ENCODE measurements at places on chromosomes 3 and 15. TPM values are rescaled to one million over a fixed set of nuclear protein-coding genes. Genes with fewer than 3 reads are reported as not detected.

ABTB1 gene
- 187 TPM for total RNA-seq

MAP6D1 gene
- total RNA-seq, result 1.0 TPM

RFT1 gene
- 24.1 TPM for total RNA-seq

HYAL1 gene
- 0.39 TPM for total RNA-seq

ANKRD34C gene
- not detected for total RNA-seq

PIERCE2 gene
- not detected for total RNA-seq

GOLGA8J gene
- total RNA-seq, result 0.36 TPM

ADGRG7 gene
- not detected for total RNA-seq

GLT8D1 gene
- 41.0 TPM for total RNA-seq

GRCh38 chr15:56804938-56805337, 71.6 kb upstream of the ZNF280D start:
- no peak overlapping the region for H3K4me3 ChIP-seq
- no peaks in the 10 kb centered on the region for H3K4me1 ChIP-seq
- no peak for DNase-seq
- H3K27ac ChIP-seq, result no peak overlapping the region

- H3K4me3 ChIP-seq, result peak overlapping the region; percentile 100
- peaks cover 41% of the 10 kb centered on the region for H3K4me1 ChIP-seq
- peaks cover 55% of the 10 kb centered on the region for H3K36me3 ChIP-seq
- no peak for DNase-seq
- peak overlapping the region; percentile 100 for H3K27ac ChIP-seq
- H3K27me3 ChIP-seq, result no peaks in the 10 kb centered on the region
Measured at GRCh38 chr15:44713006-44713966, 2.0 kb downstream of the B2M start.

DNA sequence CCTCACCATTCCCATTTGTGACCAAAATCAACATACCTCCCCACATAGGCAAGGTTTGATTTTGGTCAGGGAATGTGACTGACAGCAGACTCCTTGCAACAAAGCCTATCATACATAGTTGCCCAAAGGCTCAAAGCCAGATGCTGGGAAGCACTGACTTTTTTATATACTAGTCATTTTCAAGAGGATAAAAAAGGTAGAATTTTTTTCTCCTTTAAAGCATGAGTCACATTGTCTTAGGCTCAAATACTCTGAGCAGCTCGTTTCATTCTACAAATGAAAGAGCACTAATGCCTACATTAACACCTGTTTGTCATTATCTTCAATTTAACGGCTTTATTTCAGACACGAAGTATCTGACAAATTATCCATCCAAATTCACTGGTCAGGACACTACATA, 36.2 kb downstream of the ICE2 start:
- peaks cover 4% of the 10 kb centered on the region for H3K4me1 ChIP-seq
- no peaks in the 10 kb centered on the region for H3K27me3 ChIP-seq
- H3K36me3 ChIP-seq, result peaks cover 2% of the 10 kb centered on the region
- H3K27ac ChIP-seq, result no peak overlapping the region

GRCh38 chr3:33716227-33716626, 1.8 kb downstream of the CLASP2 start:
- DNase-seq, result no peak
- peaks cover 6% of the 10 kb centered on the region for H3K4me1 ChIP-seq
- no peaks in the 10 kb centered on the region for H3K27me3 ChIP-seq
- H3K27ac ChIP-seq, result no peak overlapping the region
- H3K4me3 ChIP-seq, result no peak overlapping the region

GRCh38 chr3:99708207-99708745, 69.9 kb downstream of the COL8A1 start:
- peaks cover 2% of the 10 kb centered on the region for H3K4me1 ChIP-seq
- DNase-seq, result no peak
- no peaks in the 10 kb centered on the region for H3K36me3 ChIP-seq

DNA sequence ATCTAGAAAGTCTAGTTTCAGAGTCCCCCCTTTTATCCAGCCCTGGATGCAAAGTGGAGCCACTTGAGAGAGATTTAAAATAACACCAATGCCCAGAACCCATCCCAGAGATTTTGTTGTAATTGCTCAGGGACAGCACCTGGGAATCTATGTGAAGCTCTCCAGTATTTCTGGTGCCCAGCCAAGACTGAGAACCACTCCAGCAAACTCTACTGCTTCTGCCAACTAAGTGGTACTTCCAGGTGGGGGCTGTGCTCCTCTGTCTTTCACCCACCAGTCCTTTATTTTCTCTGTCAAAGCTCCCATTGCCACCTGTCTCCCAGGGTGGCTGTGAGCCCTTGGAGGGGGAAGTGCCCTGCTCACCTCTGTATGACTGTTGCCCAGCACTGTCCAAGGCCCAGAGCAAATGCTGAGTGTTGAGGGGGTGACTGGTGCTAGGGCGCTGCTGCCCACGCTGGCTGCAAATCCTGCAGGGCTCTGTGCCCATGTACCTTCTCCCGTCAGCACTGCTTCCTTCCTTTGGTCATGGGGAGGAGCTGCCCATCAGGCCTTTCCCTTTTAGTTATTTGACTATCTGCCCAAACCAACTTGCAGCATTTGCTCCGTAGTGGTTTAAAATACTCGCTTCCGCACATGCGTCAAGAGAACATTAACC, 9.4 kb downstream of the CLSTN2 start:
- no peak for DNase-seq
- H3K4me1 ChIP-seq, result no peaks in the 10 kb centered on the region
- H3K27me3 ChIP-seq, result peaks cover 11% of the 10 kb centered on the region
- H3K4me3 ChIP-seq, result no peak overlapping the region
- no peak overlapping the region for H3K27ac ChIP-seq

DNA sequence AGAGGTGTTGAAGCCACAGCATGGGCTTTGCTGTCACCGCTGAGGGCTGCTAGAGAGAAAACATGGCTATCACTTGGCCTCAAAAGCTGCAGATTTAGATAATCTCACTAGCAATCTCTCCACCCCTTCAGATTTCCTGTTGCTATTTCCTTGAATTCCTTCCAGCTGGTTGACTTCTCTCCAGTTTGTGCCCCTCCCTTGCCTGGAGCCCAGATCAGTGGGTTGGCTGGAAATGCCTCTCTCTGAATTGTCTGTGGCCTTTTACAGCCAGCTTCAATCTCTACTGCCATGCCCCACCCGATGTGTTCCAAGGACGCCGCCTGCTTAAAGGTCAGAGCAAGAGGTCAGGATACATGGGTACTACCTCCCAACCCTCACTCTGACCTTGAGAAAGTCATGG, 294.1 kb downstream of the NTRK3 start:
- H3K27me3 ChIP-seq, result peaks cover 12% of the 10 kb centered on the region
- H3K27ac ChIP-seq, result no peak overlapping the region
- H3K4me1 ChIP-seq, result peaks cover 2% of the 10 kb centered on the region
- no peak overlapping the region for H3K4me3 ChIP-seq
- no peak for DNase-seq

GRCh38 chr3:141204343-141204742, 27.3 kb upstream of the PXYLP1 start:
- H3K4me3 ChIP-seq, result no peak overlapping the region
- no peaks in the 10 kb centered on the region for H3K36me3 ChIP-seq
- peaks cover 7% of the 10 kb centered on the region for H3K27me3 ChIP-seq
- no peaks in the 10 kb centered on the region for H3K4me1 ChIP-seq
- DNase-seq, result no peak

DNA sequence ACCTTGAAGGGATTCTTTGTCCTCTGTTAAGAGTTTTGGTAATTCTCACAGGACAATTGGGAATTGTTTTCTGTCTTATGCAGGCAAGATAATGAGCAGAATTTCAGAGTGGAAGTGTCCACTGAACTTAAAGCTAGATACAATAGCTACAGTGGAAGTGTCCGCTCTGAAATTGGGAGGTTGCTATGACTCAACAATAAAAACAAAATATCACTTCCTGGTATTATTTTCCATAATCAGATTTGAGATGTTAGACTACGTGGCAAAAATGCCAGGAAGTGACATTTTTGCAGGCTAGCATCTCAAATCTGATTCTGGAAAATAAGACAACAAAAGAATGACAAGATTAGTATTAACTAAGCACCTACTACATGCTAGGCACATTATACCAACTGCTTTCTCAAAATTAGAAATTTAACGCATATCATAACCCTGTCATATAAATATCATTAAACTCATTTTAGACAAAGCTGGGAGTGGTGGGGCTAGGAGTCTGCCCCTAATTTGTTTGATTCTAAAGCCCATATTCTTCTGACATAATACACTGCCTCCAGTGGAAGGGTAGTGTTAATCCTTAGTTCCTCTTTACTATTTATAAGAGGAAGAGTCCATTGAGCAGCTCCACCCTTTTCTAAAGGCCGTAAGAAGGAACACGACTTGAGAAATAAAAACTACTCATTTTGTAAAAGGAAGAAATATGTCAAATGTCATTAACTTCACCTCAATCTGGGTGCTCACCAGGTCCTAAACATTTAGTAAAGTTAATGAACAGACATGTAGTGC, 266.9 kb upstream of the STT3B start:
- no peak overlapping the region for H3K4me3 ChIP-seq
- peaks cover 11% of the 10 kb centered on the region for H3K4me1 ChIP-seq
- no peaks in the 10 kb centered on the region for H3K27me3 ChIP-seq
- no peaks in the 10 kb centered on the region for H3K36me3 ChIP-seq
- DNase-seq, result no peak

- no peak for DNase-seq
- H3K27ac ChIP-seq, result no peak overlapping the region
- H3K36me3 ChIP-seq, result no peaks in the 10 kb centered on the region
- H3K4me1 ChIP-seq, result no peaks in the 10 kb centered on the region
- no peak overlapping the region for H3K4me3 ChIP-seq
Measured at GRCh38 chr15:61661791-61662190, 398.5 kb downstream of the VPS13C start.

- H3K27me3 ChIP-seq, result no peaks in the 10 kb centered on the region
- no peaks in the 10 kb centered on the region for H3K4me1 ChIP-seq
- DNase-seq, result no peak
- H3K4me3 ChIP-seq, result no peak overlapping the region
- no peak overlapping the region for H3K27ac ChIP-seq
- H3K36me3 ChIP-seq, result no peaks in the 10 kb centered on the region
Measured at GRCh38 chr3:143070977-143071551, 48.5 kb upstream of the CHST2 start.

GRCh38 chr3:55362210-55362960, 124.7 kb downstream of the WNT5A start:
- H3K36me3 ChIP-seq, result no peaks in the 10 kb centered on the region
- no peaks in the 10 kb centered on the region for H3K4me1 ChIP-seq
- no peaks in the 10 kb centered on the region for H3K27me3 ChIP-seq
- H3K27ac ChIP-seq, result no peak overlapping the region

DNA sequence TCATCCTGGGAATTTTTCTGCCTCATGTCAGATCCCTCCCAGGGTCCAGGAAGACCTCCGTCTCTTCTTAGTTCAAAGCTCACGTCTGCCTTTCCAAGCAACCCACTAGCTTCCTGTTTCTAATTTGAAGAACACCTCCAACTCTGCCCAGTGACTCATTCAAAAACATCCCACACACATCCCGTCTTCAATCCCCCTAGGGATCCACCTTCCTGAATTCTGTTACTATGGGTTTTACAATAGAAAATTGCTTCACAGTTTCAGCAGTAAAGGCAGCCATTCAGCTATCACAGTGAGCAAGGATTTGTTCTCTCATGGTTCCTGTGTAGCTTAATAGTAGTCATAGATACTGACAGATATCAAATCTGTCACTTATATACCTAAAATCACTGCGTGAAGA, 308.3 kb upstream of the CCDC54 start:
- no peaks in the 10 kb centered on the region for H3K36me3 ChIP-seq
- no peaks in the 10 kb centered on the region for H3K27me3 ChIP-seq
- no peak for DNase-seq
- no peak overlapping the region for H3K4me3 ChIP-seq
- H3K4me1 ChIP-seq, result peaks cover 6% of the 10 kb centered on the region

DNA sequence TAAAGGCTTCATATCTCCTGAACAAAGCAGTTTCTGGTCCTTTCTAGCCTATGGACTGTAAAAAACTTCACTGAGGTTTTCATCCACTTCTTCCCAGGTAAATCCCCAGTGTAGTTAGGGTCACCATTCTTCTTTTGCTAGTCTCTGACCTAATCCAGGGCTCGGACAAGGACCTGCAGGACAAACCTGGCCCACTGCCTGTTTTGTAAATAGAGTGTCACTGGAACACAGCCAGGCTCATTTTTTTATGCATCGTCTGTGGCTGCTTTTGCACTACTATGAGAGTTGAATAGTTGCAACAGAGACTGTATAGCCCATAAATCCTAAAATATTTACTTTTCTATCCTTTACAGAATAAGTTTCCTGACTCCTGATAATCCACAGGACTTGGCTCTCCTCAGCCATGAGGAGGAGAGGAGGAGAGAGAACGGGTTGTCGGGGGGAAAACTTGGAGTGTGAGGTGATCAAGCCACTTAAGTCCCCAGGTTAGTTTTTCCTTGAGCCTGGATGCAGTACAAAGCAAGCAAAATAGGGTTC, 29.0 kb downstream of the CCR3 start:
- H3K27ac ChIP-seq, result no peak overlapping the region
- H3K4me3 ChIP-seq, result no peak overlapping the region
- DNase-seq, result no peak

- peaks cover 46% of the 10 kb centered on the region for H3K4me1 ChIP-seq
- H3K4me3 ChIP-seq, result no peak overlapping the region
- no peaks in the 10 kb centered on the region for H3K36me3 ChIP-seq
- no peaks in the 10 kb centered on the region for H3K27me3 ChIP-seq
- H3K27ac ChIP-seq, result peak overlapping the region; percentile 36
Measured at GRCh38 chr3:125591116-125591760, 4.1 kb downstream of the OSBPL11 start.

DNA sequence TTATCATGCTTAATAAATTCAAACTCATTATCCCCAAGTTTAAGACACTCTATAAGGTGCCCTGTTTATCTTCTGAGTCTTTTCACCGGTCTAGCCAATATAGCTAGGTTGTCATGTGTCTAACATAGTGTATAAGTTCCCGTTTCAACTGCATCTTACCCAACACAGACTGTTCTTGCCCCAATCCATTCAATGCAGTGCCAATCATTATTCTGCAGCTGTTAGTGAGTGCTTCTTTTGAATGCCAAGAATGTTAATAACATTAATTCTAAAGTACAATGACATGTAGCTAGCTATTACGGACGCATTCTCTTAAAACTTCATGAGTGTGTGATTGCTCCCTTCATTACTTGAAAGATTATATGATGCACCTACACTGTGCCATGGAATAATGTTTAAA, 646.4 kb upstream of the NR2F2 start:
- no peaks in the 10 kb centered on the region for H3K36me3 ChIP-seq
- H3K27me3 ChIP-seq, result peaks cover 9% of the 10 kb centered on the region
- no peak for DNase-seq
- H3K27ac ChIP-seq, result no peak overlapping the region
- H3K4me1 ChIP-seq, result no peaks in the 10 kb centered on the region

GRCh38 chr3:76765511-76765910, 274.4 kb upstream of the ROBO2 start:
- H3K4me1 ChIP-seq, result no peaks in the 10 kb centered on the region
- H3K27ac ChIP-seq, result no peak overlapping the region
- H3K4me3 ChIP-seq, result no peak overlapping the region
- no peak for DNase-seq
- no peaks in the 10 kb centered on the region for H3K36me3 ChIP-seq

GRCh38 chr3:59306436-59306835, 256.6 kb upstream of the CFAP20DC start:
- no peaks in the 10 kb centered on the region for H3K36me3 ChIP-seq
- H3K4me3 ChIP-seq, result no peak overlapping the region
- H3K27ac ChIP-seq, result no peak overlapping the region

GRCh38 chr3:29324180-29324651, 43.3 kb downstream of the RBMS3 start:
- no peaks in the 10 kb centered on the region for H3K4me1 ChIP-seq
- H3K36me3 ChIP-seq, result no peaks in the 10 kb centered on the region
- DNase-seq, result no peak
- no peaks in the 10 kb centered on the region for H3K27me3 ChIP-seq
- H3K4me3 ChIP-seq, result peak overlapping the region; percentile 40

Measured in naive thymus-derived CD8-positive, alpha-beta T cell (primary cell).